ENCODE measurements at places on chromosomes 2 and 18.
A peak's percentile ranks its signal among the peaks of the same experiment; 100 is the strongest.

- no peak for DNase-seq
Measured at GRCh38 chr2:127090281-127091120, 16.5 kb downstream of the BIN1 start.

DNA sequence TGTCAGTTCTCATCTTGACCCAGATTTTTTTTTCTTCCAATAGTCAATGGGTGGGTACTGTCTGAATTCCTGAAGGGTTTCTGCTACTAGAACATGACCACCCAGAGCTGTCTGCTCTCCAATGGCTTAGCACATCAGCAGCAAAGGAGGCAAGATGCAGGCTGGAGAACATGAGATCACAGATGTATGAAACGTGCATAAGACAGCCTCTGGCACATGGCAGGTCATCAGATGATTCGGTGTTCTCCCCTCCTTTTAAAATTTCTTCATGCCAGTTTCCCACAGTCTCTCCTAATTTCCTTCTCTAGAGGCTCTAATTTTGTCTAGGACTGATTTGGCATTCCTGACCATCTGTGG, 359.3 kb upstream of the TNP1 start:
- DNase-seq, result no peak

- no peak for DNase-seq
Measured at GRCh38 chr18:54712758-54713157, 115.5 kb upstream of the RAB27B start.

- DNase-seq, result no peak
Measured at GRCh38 chr2:239256350-239256743, 144.5 kb downstream of the HDAC4 start.

GRCh38 chr18:56743115-56743514, 92.0 kb downstream of the WDR7 start:
- no peak for DNase-seq

GRCh38 chr2:29117636-29118303, 2.6 kb downstream of the CLIP4 start:
- DNase-seq, result no peak

GRCh38 chr2:133485868-133486267, 82.4 kb downstream of the NCKAP5 start:
- DNase-seq, result no peak

DNA sequence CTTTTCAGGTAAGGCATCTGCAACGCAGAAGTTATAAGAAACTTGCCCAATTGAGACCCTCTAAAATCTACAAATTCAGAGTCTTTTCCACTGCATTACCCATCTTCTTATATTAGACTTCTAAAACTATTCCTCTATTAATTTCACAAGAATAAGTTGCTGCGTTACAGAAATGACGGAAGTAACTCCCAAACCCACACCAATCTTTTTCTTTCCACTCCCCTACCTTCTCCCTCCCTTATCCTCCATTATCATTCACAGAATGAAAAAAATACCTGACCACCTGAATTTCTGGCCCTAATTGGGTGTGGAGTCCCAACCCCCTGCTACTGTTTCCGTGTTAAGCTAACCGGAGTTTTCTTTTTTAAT, 689 bp downstream of the RPRD1A start:
- DNase-seq, result no peak

- DNase-seq, result peak; percentile 27
Measured at GRCh38 chr2:160353166-160353565, 140.4 kb downstream of the RBMS1 start.

GRCh38 chr2:53209679-53210458, 557.7 kb upstream of the CHAC2 start:
- DNase-seq, result no peak

DNA sequence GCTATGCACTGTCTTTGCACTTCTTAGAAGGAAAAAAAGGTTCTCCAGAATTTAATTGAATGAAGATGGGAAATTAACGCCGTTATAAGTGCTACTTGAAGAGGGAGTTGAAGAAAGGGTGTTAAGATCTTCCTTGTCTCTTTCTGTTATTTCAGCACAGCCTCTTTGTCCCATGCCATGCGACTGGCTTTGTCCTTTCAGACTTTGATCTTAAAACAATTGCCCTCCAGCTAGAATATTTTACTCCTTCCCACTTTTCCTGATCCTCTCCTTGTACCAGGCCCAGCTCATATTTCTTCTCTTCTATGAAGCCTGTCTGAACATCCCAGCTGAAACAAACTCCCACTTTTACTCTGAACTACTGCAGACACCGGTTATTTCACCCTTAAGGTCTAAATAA, 51.4 kb downstream of the RAB27B start:
- DNase-seq, result no peak

GRCh38 chr18:69969491-69969890, 21.8 kb upstream of the CD226 start:
- no peak for DNase-seq

- DNase-seq, result no peak
Measured at GRCh38 chr2:106158871-106159270, 35.2 kb downstream of the UXS1 start.

DNA sequence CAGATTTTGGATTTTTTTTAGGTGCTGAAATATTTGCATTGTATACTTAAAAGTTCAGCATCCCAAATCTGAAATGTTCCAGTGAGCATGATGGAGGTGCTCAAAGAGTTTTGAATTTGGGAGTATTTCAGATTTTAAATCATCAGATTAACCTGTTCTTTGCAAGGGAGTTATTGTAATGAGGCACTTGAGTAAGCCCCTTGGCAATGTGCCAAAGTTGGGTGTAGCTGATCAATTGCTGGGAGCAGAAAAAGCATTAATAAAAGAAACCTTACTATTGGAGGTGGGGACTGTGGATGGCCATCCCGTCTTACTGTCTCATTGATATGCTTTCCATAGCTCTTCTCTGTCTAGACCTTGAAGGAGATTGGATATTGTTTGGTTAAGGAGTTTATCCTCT, 28.3 kb downstream of the MALT1 start:
- no peak for DNase-seq

- no peak for DNase-seq
Measured at GRCh38 chr2:150168595-150169236, 318.8 kb downstream of the RND3 start.

DNA sequence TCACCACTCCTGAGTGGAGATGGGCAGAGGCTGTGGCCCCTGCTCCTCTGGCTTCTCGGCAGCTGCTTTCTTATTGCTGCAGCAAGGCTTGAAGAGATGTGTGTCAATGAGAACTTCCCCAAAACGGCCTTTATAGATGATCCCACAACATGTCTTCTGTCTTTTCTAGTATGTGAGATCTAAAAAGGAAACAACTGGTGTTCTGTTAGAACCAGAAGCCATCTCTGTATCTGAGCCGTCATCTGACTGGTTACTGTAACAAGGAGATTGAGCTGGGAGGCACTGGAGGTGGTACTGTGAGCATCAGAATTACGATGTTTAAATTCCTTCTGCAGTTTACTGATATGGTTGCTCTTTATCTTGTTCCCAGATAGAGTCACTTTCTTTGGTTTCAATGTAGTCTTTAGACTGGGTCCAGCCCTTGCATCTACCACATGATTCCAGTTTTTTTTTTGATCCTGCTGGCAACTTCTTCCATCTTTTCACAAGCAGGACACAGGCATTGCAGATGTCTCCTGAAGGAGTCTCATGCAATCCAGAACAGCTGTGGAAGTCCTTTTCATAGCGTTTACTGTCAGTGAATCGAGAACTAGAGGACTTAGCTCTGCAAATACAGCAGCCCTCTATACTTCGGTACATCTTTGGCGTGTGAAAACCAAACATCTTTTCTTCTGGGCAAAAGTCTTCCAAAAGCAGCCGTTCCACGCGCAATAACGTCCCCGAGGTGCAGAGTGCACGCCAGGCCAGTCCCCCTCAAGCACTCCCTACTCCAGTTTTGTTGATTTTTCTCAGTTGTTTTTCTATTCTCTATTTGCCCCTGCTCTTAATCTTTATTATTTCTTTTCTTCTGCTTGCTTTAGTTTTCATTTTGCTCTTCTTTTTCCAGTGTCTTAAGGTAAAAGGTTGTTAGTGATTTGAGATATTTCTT, 29.7 kb downstream of the TAF4B start:
- no peak for DNase-seq

DNA sequence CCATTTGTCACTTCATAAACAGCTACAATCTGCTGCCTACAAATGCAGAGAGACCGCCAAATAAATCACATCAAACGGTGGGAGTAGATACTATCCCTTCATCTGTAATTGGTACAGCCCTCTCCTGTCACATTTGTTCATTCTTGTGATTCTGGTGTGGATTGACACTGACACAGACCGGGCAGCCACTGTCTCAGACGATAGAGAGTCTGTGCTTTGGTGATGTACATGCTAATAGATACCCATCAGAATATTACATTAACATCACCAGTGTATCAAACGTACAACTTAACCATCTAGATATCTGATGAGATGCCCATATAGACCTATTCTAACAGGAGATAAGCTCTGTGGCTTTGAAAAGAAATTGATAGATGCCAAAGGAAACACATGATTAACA, 419.7 kb upstream of the ZEB2 start:
- no peak for DNase-seq

DNA sequence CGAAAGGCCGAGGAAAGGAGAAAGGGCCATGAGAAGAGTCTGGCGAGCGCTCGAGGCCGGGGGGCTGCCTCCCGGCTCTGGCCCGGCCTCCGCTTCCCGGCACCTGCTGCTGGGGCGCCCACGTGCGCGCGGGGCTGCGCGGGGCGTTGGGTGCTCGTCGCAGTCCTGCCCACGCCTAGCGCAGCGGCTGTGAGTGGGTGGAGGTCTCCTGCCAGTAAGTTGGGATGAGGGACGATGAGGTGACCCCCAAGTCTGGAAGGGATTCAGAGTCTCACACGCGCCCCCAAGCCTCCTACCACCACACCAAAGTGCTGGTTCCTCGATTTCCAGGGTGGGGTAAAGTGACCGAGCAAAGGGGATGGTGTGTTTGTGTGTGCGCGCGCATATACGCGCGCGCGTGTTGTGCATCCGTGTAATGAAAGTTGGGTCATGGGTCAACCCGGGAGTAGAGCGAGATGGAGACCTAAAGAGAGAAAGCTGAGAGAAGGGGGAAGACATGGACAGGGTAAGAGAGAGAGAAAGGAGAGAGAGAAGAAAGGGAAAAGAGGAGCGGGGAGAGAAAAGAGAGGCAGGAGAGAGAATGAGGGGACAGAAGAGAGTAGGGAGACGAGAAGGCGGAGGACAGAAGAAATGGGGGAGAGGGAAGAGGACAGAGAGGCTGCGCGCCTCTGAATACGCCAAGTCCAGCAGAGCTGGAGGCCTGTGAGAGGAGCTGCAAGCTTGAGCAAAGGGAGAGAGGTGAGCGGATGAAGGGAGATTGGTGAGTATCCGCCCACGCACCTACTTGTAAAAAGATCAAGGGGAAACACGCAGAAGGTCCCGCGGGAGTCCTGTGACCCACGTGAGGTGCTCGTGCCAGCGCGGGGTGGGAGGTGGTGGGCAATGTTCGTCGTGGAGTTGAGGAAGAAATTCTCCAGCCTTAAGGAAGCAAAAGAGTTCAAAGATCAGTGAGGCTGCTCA, 1.7 kb upstream of the NETO1 start:
- DNase-seq, result no peak

- no peak for DNase-seq
Measured at GRCh38 chr2:25988134-25988533, 5.8 kb upstream of the KIF3C start.

DNA sequence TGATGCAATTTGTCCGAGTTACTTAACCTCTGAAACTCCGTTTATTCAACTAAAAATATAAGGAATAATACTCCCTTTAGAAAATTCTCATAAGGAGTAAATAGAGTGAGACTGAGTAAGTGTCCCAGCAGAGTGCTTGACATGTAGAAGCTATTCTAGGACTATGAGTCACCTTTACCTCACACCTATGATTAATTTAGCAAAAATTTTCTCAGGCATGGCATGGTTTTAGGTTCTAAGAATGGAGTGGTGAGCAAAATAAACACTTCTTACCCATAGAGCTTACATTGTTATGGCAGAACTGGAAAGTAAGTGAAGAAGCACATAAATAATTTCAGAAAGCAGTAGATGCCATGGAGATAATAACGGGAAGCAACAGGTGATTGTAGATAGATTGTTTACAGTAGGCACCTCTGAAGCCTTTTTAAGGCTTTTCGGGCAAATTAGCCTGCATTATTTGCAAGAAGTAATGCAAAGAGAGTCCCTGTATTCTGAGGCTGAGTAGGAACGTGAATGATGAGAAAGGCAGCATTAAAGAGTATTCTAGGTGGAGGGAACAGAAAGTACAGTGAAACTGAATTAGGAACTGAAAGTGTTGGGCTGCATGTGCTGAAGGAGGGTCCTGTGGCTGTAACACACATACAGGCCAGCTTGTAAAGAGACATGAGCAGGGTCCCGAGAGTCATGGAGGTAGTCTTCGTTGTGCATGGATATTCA, 209.2 kb downstream of the ZNF407 start:
- DNase-seq, result no peak

GRCh38 chr18:9683418-9684396, 24.4 kb upstream of the RAB31 start:
- no peak for DNase-seq

- DNase-seq, result peak; percentile 38
Measured at GRCh38 chr2:230473378-230473777, 57.4 kb downstream of the SP100 start.

DNA sequence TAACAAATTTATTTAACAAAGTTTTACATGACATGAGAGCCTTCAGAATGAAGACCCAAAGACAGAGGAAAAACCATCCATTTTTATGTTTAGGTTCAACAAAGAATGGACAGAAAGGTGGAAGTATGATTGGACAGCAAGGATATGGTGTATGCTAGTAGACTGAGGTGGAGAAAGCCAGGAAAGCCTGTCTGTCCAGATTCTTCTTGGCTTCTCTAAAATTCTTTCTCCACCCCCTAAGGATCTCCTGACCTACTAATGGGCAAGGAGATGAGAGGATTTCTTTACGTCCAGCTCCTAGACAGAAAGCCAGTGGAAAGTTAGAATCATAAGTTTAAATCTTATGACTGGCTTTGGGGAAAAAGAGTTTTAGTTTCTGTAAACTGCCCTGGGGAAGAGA, 3.0 kb downstream of the ATIC start:
- DNase-seq, result no peak

DNA sequence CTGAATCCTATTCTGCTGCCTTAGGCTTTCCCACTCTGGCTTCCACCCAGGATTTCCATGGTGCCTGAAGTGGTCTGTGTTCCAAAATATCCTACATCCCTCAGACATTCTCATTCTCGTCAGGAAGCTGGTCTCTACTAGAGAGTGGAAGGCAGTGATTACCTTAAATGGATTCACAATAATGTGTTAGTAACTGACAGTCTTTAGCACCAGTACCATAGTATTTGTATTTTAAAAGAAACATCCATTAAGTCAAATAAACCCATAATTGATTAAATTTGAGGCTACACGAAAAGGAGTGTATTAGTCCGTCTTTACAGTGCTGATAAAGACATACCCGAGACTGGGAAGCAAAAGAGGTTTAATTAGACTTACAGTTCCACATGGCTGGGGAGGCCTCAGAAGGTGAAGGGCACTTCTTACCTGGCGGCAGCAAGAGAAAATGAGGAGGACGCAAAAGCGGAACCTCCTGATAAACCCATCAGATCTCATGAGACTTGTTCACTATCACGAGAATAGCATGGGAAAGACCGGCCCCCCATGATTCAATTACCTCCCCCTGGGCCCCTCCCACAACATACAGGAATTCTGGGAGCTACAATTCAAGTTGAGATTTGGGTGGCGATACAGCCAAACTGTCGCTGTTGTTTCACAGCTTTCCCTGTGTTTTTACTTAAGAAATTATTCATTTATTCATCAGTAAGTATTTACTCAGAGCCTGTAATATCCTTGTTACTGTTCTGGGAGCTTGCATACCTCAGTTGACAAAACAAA, 306.5 kb downstream of the STK39 start:
- DNase-seq, result no peak

All from activated CD4-positive, alpha-beta T cell treated with anti-CD3 and anti-CD28 coated beads, Interleukin-2, amount 10 ng/mL, durations not matched to agents 7 days and 5 days (primary cell).